Motor neuron (in vitro differentiated cells): ENCODE measurements at places on chromosomes 3 and 15. TPM values are rescaled to one million over a fixed set of nuclear protein-coding genes. Genes with fewer than 3 reads are reported as not detected.

Gene TFG
- 75.4 and 83.6 TPM in 2 replicates for total RNA-seq

Gene ACKR2
- 0.97 TPM in 1 of 2 replicates, not detected in the other for total RNA-seq

Gene ATP13A5
- total RNA-seq = 0.64 and 0.79 TPM in 2 replicates

Gene TMC3
- total RNA-seq = 0.07 and 0.15 TPM in 2 replicates

Gene NANOGP8
- total RNA-seq = not detected in 2 replicates

Gene ESYT3
- 1.2 and 1.8 TPM in 2 replicates for total RNA-seq

Gene C3orf85
- not detected in 2 replicates for total RNA-seq

Gene HTR3E
- 0.27 and 0.46 TPM in 2 replicates for total RNA-seq

Gene CXCR6
- 0.64 and 1.2 TPM in 2 replicates for total RNA-seq

Gene DUOX1
- 2.9 and 3.6 TPM in 2 replicates for total RNA-seq

Gene ALDH1A2
- total RNA-seq = 12.4 and 14.2 TPM in 2 replicates

Gene MYRIP
- total RNA-seq = 10.1 and 12.7 TPM in 2 replicates

Gene ACOX2
- total RNA-seq = 1.8 and 2.0 TPM in 2 replicates

Gene CHSY1
- 26.2 and 26.5 TPM in 2 replicates for total RNA-seq

Gene ARGFX
- total RNA-seq = not detected in 2 replicates
